ENCODE measurements at places on chromosomes 12 and 14.
A peak's percentile ranks its signal among the peaks of the same experiment; 100 is the strongest.

GRCh38 chr14:89650077-89650978 is 233.3 kb upstream of the FOXN3 start:
- peak; percentile 49 for DNase-seq

DNA sequence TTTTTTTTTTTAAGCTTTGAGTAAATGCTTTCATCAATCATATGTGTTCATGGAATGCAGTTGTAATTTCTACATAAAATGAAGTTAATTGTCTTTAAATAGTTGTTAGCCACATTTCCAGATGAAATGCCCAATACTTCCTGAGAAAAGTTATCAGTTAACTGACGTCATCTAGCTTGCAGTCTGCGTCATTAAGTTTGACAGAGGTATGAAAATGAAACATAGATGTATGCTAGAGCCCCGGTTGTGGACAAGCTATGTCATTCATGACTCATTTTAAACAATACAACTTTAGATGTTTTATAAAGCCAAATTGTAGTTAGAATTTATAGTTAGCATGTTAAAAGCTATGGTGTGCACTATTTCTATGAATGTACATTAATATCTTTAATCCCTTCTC is 90.7 kb downstream of the PLEKHA5 start:
- no peak for DNase-seq

DNA sequence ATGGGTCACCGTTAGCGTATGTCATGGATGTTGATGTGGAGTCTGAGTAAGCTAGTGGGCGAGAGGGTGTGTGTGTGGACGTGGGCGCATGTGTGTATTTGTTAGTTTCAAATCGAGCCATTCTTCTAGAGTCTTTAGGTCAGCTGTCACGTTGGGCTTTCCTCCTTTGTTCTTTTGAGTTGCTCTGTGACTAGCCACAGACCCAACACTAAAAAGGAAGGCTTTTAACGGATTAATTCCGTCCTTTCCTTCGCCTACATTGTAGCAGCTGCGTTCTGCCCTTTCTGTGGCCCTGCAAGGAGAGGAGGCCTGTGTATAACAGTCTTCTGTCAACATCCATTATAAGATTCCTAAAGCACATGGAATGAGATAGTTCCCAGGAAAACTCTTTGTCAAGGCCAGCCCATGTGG is 117.2 kb upstream of the DNM1L start:
- no peak for DNase-seq

- DNase-seq: no peak
These were observed 2.2 kb downstream of the SPRYD3 start for GRCh38 chr12:53077030-53077429.

DNA sequence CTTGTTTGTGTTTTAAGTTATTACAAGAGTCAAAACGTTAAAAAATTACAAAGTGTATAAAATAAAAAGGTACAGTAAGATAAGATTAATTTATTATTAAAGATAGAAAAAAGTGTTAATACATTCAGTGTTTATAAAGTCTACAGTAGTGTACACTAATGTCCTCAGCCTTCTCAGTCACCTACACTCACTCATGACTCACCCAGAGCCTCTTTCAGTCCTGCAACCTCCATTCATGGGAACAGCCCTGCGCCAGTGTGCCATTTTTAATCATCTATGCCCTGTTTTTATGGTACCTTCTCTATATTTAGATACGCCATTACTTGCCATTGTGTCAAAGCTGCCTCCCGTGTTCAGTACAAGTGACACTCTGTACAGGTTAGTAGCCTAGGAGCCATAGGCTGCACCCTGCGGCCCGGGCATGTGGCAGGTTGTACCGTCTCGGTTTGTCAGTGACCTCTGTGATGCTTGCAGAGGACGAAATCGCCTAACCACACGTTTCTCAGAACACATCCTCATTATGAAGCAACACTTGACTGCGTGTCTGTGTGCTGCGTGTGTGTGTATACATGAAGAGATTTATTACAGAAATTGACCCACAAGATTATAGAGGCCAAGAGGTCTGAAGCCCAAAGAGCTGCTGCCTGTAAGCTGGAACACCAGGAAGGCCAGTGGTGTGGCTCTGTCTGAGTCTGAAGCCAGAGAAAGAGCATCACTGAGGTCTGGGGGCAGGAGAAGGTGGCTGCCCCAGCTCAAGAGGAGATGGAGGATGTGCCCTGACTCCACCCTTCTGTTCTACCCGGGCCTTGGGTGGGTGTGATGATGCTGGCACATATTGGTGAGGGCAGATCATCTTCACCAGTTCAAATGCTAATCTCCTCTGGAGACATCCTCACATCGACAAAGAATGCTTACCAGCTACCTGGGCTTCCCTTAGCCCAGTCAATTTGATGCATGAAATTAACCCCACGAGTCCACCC is 116.6 kb upstream of the C14orf180 start:
- DNase-seq: peak; percentile 23

GRCh38 chr12:89211456-89211855 is 140.8 kb downstream of the DUSP6 start:
- DNase-seq: no peak

DNA sequence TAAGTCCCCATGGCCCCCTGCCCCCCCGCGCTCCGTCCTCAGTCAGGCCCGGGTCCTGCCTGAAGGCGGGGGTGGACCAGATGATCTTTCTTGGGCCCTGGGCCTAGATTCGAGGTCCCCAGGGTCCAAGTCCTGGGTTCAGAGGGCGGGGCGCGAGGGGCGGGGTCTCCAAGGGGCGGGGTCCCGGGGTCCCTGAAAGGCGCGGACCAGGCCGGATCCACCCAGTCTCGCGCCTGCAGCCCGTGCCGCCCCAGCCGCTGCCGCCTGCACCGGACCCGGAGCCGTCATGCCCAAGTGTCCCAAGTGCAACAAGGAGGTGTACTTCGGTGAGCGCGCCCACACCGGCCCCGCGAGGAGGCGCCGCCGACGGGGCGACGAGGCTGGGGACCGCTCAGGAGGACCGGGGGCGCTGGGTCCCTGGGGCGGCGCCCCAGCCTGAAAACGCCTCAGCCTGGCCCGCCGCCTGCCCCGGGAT is 325 bp downstream of the CRIP1 start:
- peak; percentile 82 for DNase-seq

DNA sequence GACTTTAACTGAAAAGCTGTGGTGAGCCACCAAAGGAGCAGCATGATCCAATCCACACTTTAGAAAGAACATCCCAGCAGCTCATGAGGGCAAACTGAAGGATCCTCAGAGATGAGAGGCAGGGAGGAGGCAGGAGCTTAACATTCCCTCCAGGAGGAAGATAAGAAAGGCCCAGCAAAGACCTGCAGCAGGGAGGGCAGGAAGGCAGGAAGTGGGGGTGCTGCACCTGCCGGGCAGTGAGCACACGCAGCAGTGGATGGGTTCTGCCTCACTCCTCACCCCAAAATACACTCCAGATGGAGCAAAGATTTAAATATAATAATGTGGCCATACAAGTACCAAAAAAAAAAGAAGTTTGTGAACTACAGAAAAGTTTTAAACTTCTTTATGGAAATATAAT is 48.4 kb downstream of the GCH1 start:
- DNase-seq: no peak

GRCh38 chr12:68451261-68452077 is 119.3 kb upstream of the MDM1 start:
- DNase-seq: peak; percentile 61

DNA sequence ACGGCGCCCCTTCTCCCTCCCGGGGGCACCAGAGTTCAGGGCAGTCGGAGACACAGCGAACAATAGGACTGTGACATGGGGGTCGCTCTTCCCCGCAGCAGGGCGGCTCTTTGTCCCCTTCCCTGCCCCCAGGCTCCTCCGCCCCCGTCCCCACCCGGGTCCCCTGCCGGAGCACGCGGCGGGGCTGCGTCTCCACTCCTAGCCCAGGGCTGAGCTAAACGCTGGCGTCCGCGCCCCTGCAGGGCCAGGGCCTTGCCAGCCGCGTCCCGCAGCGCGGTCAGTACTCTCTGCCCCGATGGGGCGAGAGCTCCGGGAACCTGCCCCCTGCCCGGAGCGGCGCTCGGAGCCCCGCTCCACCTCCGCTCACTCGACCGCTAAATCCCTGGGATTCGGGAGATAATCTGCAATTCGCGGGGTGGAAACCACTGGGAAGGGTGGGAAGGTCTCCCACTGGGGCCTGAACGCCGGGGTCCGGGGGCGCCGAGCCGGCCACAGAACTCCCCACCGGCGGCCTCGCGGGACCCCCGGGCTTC is 825 bp upstream of the CCDC85C start:
- no peak for DNase-seq

GRCh38 chr14:99064262-99064954 is 207.6 kb downstream of the BCL11B start:
- no peak for DNase-seq

DNA sequence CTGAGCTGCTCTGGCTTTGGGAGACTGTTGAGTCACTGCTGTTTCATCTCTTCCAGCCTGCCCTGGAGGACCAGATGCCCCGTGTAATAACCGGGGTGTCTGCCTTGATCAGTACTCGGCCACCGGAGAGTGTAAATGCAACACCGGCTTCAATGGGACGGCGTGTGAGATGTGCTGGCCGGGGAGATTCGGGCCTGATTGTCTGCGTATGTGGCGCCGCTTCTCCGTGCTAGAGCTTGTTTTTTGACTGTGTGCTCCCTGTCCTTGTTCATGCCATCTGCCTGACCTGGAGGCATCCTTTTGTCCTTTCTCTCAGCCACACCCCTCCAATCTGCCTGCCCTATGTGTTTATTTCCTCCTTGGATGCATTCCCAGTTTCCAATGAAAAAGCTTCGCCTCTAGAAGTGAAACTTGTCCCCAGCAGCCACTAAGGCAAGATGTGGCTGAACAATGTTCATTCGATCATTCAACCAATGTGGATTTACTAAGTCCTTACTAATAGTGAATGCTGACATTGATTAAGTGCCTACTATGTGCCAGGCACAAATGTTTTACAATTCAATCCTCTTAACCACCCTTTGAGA is 98.6 kb downstream of the NT5DC3 start:
- no peak for DNase-seq

DNA sequence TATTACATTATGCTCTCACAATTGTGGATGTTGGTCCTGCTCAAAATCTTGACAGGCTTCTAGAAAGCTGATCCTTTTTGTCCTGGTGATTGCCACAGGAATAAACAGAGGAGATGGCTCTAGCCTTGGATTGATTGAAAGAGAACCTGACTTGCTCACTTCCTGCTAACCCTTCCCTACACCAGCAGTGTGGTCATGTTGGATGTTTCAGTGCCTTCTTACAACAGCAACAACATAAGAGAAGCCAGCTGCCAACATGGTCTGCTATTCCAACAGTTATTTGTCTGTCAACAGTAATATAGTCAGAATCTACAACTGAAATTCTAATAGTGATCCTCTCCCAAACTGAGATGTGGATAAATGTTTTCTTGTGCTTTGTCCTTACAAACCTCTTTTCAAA is 311.6 kb upstream of the DIO2 start:
- no peak for DNase-seq

- DNase-seq: no peak
These were observed 128.0 kb upstream of the EEA1 start for GRCh38 chr12:93056971-93057535.

- no peak for DNase-seq
These were observed 6.4 kb downstream of the FAIM2 start for GRCh38 chr12:49897276-49897675.

GRCh38 chr12:70683976-70684375 is 46.7 kb upstream of the PTPRB start:
- no peak for DNase-seq

GRCh38 chr14:22073801-22074200 is 400.2 kb upstream of the OR4E1 start:
- no peak for DNase-seq

- no peak for DNase-seq
These were observed 4.0 kb downstream of the FBXL14 start for GRCh38 chr12:1590221-1590979.

GRCh38 chr14:71748196-71748595 is 184.0 kb upstream of the RGS6 start:
- no peak for DNase-seq

DNA sequence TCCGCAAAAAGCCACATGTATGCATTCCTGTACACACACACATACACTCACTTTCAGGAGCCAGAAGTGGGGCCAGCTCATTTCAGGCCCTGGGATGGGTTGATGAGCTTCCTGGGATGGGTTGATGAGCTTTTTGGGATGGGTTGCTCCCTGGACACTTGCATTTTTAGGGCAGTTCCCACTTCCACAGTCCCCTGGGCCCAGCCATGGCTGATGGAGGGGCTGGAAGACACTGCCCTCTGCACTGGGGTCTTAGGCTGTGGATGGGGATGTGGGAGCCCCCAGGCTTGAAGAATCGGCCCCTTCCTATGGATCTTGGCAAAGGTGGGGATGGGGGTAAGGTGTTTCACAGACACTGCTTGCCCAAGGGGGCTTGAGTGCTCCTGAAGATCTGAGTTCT is 12.7 kb downstream of the ACVRL1 start:
- no peak for DNase-seq

- DNase-seq: peak; percentile 16
These were observed 3.4 kb upstream of the GLRX5 start for GRCh38 chr14:95531473-95531872.

DNA sequence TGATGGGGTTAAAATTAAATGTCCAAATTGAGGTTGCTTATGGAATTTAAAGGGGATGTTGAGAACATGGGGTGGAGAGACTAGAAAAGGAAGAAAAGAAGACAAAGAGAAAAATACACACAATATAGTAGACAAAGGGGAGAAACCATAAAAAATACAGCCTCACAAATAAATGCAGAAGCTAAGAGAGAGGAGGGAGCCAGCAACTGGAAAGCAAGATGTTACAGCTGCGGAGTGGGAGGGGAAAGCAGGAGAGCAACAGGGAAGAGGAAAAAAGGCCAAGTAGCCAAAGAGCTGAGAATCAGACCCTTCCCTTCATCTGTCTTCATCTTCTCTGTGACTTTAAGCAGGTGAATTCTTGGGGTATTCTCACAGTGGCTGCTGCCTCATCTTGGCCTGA is 39.7 kb upstream of the SMUG1 start:
- DNase-seq: no peak

DNA sequence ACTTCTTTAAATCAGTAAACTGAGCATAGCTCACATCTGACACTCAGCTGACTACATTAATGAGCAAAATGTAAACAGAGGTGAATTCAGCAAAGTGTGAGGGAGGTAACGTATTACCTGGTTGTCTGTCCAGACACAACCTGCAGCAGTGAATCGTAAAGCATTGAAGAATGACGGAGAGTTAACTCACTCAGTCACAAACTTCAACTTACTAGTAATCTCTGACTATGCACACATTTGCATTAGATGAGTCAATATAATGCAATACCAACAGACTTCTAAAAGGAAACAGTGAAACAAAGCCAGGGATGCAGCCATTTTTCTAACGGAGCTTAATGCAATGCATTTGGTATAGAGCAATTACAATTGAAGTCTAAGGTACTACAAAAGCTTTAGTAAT is 40.0 kb downstream of the STX2 start:
- no peak for DNase-seq

GRCh38 chr12:101920906-101921305 is 43.5 kb downstream of the DRAM1 start:
- no peak for DNase-seq

DNA sequence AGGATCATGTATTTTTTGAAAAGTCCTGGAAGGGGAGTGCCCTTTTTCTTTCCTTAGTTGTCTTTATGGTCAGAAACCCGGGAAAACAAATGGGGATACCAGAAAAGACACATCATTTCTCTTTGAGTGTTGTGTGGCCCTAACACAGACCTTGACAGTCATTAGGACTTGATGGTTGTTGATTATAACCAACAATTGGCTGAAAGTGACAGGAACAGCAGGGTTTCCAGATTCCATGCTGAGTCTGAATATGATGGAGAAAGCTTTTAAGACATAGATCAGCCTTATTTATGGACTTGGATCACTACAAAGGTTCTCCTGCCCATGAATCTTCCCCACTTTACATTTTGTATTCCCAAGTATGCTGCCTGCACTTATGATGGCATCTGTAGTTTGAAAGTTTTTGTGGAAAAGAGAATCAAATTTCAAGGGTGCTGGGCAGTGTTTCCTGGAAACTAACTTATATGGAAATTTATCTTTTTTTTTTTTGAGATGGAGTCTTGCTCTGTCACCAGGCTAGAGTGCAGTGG is 30.4 kb downstream of the POLR3B start:
- DNase-seq: no peak
